ENCODE measurements at places on chromosomes 13 and 19.

- no peak for DNase-seq
Observed at GRCh38 chr13:34201050-34201913, 383.3 kb downstream of the RFC3 start.

- no peak for DNase-seq
Observed at GRCh38 chr19:5718579-5719273, 1.2 kb downstream of the LONP1 start.

GRCh38 chr19:3154957-3155736 lies 19.3 kb downstream of the GNA15 start:
- DNase-seq: peak; percentile 69

DNA sequence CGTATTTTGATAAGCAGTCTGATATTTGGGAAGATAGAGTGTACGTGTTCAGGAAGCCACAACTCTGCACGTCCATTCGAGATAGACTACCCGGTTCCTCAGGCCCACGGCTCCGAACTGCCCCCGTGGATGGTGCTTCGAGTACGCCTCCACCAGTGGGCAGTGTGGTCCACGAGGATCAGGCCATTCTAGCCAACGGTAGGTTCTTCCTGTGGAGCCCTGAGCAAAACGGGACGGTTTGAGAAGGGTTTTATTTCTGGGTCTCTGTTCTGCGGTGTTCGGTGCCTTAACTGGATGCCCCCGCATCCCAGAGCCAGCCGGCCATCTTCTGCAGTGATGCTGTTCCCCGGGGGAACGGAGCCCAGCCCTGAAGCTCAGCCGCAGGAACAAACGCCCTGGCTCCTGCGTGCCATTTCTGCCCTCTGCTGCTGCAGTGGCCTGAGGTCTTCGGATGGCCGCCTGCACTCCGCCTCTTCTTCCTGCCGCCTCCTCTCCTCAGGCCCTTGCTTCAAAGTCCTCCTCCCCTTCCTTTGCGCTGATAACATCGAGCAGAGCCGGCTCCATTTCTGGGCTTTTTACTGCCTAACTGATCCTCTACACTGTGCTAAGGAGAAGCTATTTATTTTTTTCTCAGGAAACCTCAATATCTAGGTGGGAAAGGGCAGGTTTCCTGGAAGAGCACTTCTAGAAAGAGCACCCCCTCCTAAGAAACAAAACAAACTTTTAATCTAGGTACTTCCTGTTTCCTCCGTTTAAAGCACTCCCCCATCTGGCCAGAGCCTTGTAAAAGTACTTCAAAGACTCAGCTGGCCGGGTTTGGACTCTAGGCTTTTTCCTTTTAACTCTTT lies 36.2 kb upstream of the SLC46A3 start:
- no peak for DNase-seq

DNA sequence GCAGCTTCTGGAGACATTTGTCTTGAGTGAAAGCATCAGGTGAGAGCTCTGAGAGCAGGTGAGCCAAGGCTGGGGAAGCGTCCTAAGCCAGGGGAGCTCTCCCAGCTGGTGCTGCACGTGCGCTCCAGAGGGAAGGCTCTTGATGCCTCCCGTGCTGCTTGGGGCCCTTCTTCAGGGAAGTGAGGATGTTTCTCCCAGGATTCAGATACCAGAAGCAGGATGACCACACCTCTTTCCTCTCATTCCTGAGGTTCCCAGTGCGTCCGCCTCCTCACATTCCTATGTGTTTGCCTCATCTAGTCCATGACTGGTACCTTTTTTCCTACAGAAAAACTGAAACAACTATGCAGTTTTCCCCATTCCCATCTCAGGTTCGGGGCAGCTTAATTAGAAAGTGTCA lies 231.0 kb upstream of the IRS2 start:
- DNase-seq: no peak

DNA sequence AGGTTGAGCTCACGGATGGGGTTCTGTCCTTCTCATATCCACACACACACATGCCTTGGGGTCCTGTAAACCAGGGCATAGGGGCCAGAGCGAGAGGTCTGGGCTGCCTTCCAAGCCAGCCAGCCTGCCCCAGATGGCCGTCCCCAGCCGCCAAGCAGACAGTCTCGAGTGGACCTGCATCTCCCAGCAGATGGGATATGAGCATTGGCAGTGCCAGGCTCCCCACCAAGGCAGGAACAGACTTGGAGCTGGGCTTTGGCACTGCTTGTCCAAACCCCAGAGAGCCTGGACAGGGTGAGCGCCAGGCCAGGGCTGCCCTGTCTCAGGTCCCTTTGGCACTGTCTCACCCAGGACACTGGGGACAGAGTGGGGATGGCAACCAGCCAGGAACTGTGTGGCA lies 130.4 kb downstream of the DPF1 start:
- no peak for DNase-seq

DNA sequence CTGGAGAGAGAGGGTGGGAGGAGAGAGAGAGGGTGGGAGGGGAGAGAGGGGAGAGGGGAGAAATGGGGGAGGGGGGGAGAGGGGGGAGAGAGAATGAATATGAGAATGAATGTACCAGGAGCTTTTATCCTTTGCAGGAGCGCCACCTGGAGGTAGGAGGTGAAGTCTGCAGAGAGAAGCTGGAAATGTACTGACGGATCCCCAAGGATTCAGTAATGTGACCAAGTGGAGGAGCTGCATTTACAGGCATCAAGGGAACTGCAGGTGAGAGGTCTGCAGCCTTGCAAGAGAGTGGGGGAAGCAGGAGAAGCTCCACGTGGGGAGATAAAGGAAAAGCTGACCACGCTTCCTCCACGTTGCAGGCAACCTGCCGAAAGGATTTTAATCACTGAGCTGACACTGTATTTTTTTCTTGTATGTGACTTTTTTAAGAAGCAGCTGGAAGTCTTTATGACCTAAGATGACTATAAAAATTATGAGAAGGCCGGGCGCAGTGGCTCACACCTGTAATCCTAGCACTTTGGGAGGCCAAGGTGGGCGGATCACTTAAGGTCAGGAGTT lies 33.7 kb downstream of the VSTM1 start:
- DNase-seq: peak; percentile 60

GRCh38 chr19:54608792-54609191 lies 15.4 kb downstream of the LILRA1 start:
- no peak for DNase-seq

- no peak for DNase-seq
Observed at GRCh38 chr19:7366701-7367420, 18.1 kb downstream of the ARHGEF18 start.

DNA sequence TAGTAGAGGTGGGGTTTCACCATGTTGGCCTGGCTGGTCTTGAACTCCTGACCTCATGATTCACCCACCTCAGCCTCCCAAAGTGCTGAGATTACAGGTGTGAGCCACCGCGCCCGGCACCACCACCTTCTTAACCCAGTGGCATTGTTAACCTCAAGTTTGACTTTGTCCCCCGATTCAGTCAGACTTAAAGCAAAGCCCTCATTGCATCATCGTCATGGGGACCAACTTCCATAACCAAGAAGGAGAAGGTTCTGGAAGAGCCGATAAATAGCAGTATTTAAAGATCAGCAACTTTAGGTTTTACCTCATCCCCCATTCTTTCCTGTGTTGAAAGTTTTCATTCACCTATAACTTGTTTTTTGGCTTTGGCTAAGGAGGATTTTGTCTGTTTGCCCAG lies 6.7 kb upstream of the INAFM1 start:
- DNase-seq: no peak

DNA sequence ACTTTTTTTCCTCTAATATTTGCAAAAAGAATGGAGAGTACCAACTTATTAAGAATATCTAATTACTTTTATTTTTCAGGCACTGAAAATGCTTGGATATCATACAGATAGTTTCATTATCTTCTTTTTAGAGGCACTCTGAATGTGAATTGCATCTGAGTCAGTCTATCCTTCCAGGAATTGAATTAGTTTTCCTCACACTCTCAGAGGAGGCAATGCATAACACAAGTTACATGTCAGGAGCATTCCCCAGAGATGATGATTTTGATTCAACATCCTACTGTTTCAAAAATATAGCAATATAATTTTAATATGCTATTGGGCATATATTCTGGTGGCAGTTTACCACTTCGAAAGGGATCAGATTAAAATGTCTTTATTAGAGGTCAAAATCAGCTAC lies 1315.4 kb downstream of the PCDH9 start:
- no peak for DNase-seq

DNA sequence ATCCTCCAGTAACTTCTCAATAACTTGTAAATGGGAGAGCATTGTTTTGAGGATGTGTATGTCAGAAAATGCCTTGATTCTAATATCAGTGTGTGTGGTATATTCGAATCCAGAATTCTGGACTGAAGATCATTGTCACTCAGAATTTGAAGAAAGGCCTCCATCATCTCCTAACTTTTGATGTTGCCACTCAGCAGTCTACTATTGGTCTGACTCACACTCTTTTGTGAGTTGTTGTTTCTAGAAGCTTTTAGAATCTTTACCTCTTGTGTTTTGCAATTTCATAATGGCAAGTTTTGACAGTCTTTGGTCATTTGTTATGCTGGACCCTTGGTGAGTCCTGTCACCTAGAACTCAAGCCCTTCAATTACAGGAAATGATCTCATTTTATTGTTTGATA lies 77.0 kb downstream of the RUBCNL start:
- no peak for DNase-seq

DNA sequence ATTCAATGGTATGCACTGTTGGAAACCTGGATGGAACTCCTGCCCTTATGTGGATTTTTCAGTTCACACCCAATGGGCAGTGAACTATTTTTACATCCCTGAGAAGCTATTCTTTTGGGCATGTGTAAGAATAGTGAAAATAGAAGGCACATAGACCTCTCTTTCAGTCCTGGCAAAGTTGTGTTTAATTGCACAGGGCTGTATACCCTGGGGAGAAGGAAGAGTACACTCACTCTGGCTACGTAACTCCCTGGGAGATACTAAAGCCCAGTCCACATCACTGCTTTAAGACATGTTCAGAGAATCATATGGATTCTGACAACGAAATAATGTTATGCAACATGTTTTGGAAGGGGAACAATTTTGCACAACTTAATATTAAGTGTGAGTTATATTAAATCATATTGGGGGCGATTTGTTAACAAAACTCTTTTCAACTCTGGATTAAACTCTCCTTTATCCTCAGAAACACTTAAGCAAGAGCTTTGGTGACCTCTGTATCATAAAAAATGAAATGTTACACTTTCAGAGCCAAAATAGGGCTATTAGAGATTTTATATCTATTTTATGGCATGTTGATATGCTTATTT lies 166.1 kb downstream of the DCT start:
- no peak for DNase-seq

- no peak for DNase-seq
Observed at GRCh38 chr13:110916301-110917142, 1.7 kb upstream of the ANKRD10 start.

DNA sequence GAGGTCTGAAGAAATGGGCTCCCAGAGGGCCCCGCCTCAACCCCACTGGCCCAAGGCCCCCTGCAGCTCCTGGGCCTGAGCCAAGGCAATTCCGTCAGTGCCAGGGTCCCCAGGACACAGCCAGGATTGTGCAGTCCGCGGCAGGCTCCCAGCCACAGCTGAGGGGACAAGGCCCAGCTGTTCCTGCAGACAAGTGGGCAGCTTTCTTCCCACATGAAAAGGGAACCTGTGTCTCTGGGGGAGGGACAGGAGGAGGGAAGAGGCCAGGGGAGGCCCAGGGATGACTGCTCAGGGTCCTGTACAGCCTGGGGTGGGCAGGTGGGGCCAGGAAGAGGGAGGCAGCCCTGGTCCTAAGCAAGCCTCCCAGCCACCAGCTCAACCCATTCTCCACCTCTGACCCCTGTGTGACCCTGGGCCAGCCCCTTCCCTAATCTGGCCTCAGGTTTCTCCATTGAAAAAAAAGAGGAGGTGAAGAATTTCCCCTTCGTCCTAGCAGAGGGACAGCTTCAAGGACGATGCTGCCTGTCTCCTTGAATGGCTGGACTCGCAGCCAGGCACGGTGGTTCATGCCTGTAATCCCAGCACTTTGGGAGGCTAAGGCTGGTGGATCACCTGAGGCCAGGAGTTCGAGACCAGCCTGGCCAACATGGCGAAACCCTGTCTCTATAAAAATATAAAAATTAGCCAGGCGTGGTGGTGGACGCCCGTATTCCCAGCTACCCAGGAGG lies 20.5 kb upstream of the VSTM2B start:
- no peak for DNase-seq

GRCh38 chr19:31353833-31354232 lies 4.6 kb upstream of the TSHZ3 start:
- DNase-seq: no peak

GRCh38 chr19:1282588-1283206 lies 3.0 kb upstream of the EFNA2 start:
- no peak for DNase-seq

- no peak for DNase-seq
Observed at GRCh38 chr19:34351382-34351826, 13.6 kb upstream of the GPI start.

- DNase-seq: no peak
Observed at GRCh38 chr13:104785952-104786351, 1719.7 kb upstream of the SLC10A2 start.

GRCh38 chr13:75256922-75257321 lies 225.0 kb downstream of the TBC1D4 start:
- no peak for DNase-seq

- DNase-seq: no peak
Observed at GRCh38 chr13:99214232-99214631, 13.6 kb downstream of the UBAC2 start.

- no peak for DNase-seq
Observed at GRCh38 chr19:10151521-10151920, 31.8 kb upstream of the EIF3G start.

- no peak for DNase-seq
Observed at GRCh38 chr13:113273851-113274590, 23.0 kb upstream of the LAMP1 start.

GRCh38 chr13:27954406-27954851 lies 14.7 kb downstream of the CDX2 start:
- no peak for DNase-seq

- no peak for DNase-seq
Observed at GRCh38 chr13:83470133-83470797, 412.0 kb downstream of the SLITRK1 start.

- no peak for DNase-seq
Observed at GRCh38 chr13:96130818-96131340, 41.0 kb downstream of the HS6ST3 start.

Measured in CD8-positive, alpha-beta memory T cell (primary cell).